Mesenteric fat pad (tissue), 1 donor: ENCODE measurements at places on chromosomes 6 and 20.

GRCh38 chr6:140708441-140708840, 1334.0 kb upstream of the CITED2 start:
- no peak for DNase-seq

DNA sequence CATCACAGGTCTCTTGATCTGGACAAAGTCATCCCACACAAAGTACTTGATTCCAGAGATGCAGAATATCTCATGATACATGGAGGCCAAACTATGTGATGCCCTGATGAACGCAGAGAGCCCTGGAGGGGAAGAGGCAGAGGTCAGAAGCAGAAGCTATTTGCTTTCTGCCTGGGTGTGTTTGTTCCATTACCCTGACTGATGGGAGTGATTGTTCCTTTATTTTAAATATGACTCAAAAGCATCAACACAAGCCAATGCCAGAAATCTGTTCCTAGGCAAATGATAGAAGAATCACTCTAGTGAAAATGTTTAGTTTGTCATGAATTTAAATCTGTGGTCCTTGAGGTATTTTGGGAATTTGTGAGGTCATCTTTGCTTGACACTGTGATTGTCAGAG, 54.7 kb upstream of the GGTLC1 start:
- no peak for DNase-seq

GRCh38 chr6:52846002-52846401, 5.4 kb upstream of the GSTA5 start:
- DNase-seq = no peak

GRCh38 chr6:110876806-110877564, 2.4 kb downstream of the AMD1 start:
- DNase-seq = no peak

DNA sequence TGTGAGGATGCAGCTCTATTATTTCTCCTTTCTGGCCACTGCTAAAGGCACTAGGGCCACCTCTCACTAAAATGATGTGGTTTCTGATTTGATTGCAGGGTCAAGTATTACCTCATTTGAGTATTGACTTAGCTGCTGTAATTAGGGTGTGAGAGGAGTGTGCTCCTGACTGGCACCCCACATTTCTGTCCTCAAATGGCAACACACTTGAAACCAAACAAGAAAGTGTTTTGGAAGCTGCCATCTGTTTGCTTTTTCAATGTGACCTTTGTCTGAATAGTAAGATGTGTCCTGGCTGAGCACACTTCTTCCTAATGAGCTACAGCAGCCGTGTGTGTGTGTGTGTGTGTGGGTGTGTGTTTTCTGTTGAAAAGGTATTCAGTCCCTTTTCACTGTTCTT, 62.8 kb upstream of the SCP2D1 start:
- DNase-seq = no peak

DNA sequence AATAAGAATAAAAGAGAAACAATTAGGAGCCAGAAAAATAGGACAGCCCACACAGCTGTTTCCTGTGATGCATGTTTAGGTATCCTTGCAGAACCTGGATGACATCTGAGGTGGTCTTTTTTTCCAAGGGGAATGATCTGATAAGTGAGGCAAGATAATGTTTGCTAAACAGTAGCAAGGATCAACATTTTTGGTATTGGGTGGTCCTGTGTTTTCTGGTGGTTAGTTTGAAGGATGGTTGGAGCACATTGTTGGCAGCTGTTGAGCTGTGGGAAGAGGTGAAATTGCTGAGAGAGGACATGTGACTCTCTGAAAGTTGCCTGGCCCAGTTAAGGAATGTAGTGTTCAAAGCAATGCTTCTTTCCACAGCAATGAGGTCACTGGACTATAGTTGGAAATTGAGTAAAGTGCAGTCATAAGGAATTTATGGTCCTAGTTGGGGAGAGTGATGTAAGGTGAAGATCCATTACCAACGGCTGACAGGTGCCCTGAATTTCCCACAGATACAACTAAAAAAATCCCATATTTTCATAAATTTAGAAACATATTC, 270.2 kb upstream of the IMPG1 start:
- DNase-seq = no peak

DNA sequence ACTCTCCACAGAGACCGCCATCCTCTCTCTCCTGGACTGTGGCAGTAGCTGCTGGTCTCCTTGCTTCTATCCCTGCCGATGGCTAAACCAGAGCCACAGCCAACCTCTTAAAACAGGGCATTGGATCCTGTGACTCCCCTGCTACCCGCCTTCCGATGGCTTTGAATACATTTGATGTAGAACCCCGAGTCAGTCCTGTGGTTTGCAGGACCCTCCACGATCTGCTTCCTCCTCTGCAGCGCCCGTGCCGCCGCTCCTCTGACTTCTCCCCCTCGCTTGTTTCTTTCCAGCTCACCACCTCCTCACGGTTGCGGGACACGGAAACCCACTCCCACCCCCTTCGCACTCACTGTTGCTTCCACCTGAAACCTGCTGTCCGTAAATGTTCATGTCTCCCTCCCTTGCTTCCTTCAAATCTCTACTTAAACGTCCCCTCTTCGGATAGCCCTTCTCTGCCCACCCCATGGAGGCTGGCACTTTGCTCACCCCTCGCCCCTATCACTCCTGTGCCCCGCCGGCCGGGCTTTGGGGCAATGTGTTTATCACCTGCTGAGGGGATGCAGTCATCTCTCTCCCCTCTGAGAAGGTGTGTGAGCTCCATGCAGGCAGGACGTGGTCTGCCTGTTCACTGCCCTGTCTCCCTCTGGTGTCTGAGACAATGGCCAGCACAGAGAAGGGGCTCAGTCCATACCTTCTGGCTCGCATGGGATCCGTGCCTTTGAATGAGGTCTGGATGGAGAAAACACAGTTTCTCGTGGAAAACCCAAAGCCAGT, 67.8 kb downstream of the GFOD1 start:
- no peak for DNase-seq

DNA sequence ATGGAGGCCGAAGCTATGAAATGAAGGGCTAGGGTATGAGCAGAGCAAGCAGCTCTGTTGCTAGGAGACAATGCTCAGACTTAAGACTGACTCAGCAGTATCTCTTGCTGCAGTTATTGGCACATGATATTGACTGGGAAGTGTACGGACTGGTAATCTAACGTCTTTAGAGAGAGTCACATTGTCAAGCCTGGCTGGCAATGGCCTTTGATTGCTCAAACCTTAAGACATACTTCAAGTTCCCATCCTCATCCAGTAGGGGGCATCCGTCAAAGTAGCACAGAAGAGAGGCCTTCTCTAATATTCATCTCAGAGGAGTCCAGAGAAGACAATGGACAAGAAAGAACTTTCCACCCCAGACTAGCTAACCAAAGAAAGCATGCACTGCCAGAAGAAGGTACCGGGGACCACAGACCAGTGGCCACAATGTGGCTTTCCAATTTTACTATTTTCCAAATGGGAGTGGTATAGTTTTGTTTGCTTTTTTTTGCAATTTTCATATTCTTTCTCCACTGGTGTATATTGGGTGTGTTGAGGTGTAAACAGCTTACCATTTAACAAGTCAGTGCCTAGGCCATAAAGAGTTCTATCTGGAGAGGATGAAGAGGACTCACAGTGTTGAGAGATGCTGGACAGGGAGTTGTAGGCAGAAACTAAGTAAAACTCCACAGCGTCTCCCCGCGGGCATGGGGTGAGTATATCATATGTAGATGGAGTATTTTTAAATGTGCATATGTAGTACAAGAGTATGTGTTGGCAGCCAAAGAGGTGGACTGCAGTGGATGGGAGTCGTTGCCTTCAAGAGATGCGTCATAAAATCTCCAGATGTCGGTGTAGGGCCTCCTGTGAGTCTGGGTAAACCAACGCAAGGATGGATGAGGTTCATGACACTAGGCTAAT, 36.7 kb downstream of the LRFN2 start:
- DNase-seq = no peak

DNA sequence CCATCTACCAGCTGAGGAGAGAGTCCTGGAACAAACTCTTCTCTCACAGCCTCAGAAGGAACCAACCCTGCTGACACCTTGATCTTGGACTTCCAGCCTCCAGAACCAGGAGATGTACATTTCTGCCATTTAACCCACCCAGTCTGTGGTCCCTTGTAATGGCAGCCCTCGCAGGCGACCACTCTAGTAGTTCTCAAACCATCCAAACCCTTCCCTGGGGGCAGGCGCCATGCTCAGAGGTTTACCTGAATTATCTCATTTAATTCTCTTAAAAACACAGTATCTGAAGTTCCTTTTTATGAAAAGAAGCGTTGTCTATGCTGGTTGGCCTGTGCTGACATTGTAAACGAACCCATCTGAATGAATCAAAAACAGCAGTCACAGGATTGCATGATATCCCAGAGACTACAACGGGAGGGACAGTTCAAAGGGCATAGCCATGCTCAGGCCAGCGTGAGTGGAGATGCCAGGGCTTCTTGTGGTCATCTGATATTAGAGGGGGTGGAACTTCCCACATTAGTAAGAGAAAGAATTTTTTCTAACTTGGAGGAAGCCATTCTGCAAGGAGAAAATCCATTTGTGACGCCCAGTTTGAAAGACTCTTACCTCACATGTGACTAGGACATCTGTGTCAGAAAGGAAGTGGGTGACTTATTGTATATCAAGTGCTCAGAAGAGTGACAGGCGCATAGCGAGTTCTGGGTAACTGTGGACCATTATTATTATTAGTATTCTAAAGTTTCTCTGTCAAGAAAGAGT, 17.2 kb upstream of the TAGAP start:
- DNase-seq = no peak

DNA sequence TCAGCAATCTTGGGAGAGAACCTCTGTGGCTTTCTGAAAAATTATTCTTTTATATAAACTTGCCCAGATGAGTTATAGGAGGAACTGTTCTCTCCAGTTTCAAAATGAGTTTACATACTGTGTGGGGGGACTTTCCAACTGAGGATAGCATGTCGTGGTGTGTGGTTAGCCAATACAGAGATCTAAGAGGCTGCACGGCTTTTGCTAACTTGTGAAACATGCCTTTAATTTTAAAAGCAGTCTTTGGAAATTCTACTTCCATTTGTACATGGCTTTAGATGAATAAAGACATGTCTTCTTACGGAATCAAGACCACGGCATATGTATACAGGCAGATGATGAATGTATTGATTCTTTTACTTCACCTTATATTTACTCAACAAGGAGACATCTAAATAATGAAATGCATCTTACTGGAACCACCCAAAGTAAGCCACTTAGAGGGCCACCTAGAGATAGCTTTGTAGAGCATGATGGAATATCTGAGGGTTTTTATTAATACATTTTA, 39.8 kb downstream of the HIVEP1 start:
- DNase-seq = no peak

DNA sequence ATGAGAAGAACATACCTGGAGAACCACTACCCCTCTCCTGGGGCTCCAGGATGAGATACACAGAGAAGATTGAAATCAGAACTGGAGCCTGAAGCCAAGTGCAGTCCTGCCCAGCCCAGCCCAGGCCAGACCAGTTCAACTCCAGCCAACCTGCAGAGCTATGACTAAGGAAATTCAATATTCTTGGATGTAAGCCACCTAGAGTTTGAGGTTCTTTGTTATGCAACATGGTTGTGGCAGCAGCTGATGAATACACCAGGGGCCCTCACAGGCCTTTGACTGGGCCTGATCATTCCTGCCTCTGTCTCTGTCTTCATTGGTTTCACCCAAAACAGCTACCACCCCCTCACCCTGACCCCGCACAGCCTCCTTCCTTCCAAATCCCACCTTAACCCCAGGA, 167.8 kb downstream of the LRFN2 start:
- no peak for DNase-seq

DNA sequence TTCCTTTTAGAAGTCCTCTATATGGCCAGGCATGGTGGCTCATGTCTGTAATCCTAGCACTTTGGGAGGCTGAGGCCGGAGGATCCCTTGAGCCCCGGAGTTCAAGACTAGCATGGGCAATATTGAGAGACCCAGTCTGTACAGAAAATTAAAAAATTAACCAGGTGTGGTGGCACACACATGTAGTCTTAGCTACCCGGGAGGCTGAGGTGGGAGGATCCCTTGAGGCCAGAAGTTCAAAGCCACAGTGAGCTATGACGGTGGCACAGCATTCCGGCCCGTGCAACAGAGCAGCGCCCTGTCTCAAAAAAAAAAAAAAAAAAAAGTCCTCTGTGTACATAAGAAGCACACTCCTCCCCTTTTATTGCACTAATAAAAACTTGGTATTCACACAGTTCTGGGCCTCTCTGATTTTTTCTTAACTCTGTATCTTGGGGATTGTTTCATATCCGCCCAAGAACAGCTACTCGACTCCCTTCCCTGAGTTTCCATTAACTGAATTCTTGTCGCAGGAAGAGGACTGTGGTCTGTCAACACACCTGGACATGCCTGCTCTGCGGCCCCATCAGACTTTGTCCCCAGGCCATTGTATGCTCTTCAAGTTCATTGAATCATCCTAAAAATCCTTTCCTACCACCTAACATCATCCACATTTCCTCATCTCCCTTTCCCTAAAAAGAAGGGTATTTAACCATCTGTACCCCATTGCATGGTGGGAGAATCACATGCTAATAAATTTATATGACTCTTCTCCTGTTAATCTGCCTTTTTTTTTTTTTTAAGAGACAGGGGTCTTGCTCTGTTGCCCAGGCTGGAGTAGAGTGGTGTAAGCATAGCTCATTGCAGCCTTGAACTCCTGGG, 25.9 kb upstream of the PPP1R3G start:
- DNase-seq = no peak

GRCh38 chr20:19288636-19289035, 76.2 kb downstream of the SLC24A3 start:
- no peak for DNase-seq

DNA sequence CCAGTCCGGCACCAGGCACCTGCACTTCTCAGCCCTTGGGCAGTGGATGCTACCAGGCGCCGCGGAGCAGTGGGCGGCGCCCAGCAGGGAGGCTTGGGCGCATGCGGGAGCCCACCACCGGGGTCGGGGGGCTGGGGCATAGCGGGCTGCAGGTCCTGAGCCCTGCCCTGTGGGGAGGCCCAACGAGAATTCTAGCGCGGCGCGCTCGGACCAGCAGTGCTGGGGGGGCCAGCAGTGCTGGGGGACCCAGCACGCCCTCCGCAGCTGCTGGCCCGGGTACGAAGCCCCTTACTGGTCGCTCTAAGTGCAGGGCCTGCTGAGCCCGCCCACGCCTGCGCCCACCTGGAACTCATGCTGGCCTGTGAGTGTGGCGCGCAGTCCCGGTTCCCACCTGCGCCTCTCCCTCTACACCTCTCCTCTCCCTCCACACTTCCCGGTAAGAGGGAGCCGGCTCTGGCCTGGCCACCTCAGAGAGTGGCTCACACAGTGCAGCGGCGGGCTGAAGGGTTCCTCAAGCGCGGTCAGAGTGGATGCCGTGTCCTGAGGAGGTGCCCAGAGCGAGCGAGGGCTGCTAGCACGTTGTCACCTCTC, 28.5 kb upstream of the SERPINB1 start:
- DNase-seq = no peak
